ENCODE measurements at places on chromosomes 11 and 22.

DNA sequence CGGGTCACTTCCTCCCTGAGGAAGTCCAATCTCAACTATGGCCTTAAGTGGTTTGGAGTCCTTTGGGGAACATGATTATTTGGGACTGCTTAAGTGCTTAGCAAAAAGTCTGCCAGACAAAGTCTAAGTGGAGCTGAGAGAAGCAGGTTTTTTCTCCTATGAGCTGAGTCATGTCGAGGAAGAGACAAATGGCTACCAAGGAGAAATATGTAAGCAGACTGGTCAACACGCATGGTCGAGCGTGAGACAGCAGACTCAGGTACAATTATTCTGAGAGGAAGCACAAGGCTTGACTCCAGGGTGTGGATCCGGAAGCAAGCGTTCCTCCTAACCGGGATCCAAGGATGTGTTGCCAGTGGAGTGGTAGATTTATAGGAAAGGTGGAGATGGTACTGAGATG lies 30.6 kb downstream of the UBASH3B start:
- DNase-seq, result no peak

- DNase-seq, result no peak
These were observed 8.1 kb downstream of the ATG13 start for GRCh38 chr11:46625406-46625805.

- no peak for DNase-seq
These were observed 2.9 kb upstream of the LMO1 start for GRCh38 chr11:8266246-8267241.

DNA sequence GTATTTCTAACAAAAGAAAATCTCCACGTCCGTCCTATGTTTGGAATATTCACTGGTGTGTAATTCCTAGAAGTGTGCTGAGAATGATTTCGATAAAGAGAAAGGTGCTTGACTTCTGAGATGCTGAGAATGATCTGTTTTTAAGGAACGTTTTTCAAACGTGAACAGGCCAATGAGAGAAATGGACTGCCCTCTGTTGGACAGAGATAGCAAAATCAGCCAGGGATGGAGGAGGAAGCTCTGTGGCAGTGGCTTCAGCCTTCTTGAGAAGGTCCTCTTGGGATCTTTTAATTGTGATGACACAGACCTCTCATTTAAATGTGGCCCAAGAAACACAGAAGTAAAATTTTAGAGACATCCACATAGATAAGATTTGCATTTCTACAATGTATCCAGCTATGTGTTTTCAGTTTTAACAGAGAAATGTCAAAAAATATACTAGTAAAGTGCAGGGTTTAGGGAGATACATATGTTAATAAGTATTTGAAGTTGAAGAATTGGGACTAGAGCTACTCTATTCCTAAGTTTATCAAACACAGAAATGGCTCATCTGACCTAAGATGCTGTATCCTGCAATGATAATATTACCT lies 84.0 kb upstream of the RCN1 start:
- DNase-seq, result peak; percentile 61

- DNase-seq, result no peak
These were observed 587.2 kb downstream of the BRD1 start for GRCh38 chr22:49240472-49240871.

- DNase-seq, result no peak
These were observed 64.4 kb downstream of the SGSM3 start for GRCh38 chr22:40434745-40435144.

GRCh38 chr22:36760786-36761185 lies 15.1 kb downstream of the IFT27 start:
- DNase-seq, result no peak

DNA sequence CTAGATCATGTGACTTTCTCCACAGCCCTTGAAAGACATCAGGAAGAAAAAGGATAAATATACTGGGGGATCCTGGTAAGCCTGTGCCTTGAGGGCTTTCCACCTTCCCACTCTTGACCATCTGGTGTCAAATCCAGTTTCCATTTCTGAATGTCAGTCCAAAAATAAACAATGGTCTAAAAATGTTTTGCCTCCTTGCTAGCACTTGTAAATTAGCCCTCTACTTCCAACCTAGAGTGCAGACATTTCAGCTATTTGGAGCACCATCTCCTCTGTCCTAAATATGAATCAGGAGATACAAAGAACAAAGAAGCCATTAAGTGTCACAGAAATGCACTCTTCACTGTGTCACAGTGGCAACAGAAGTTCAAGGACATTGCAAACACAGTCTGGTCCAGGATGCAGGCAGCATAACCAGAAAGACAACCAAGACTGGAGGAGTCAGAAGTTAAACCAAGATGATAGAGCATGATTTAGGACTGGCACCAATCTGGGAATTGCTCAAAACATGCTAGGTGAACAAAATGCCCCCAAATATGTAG lies 88.1 kb downstream of the CCDC34 start:
- no peak for DNase-seq

DNA sequence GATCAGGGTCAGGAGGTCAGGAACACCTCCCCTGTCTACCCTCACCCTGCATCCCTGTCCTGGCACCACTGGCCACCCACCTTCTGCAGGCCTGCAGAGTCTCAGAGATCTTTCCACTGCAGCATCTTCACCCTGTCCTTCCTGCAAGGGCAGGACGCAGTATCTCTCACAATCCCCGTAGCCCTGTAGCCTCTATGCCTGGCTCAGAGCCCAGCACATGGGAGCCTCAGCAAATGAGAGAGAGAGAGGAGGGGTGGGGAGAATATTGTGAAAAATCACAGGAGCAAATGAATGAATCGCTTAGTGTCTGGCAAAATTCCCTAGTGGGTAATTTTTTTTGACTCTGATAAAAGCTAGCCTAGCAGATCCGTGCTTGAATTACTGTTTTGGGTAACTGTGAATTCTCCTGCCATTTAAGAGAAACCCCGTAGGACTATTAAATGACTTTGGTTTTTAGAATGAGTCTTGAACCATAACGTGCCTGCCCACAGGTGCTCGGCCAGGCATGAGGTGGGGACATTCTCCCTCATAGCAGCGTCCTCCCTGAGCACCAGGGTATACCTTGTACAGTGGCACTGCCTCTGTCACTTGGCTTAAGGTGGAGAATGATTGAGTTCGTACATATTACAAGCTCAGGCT lies 91.5 kb downstream of the MORC2 start:
- peak; percentile 78 for DNase-seq

GRCh38 chr22:49850021-49850911 lies 3.4 kb upstream of the ZBED4 start:
- DNase-seq, result no peak

DNA sequence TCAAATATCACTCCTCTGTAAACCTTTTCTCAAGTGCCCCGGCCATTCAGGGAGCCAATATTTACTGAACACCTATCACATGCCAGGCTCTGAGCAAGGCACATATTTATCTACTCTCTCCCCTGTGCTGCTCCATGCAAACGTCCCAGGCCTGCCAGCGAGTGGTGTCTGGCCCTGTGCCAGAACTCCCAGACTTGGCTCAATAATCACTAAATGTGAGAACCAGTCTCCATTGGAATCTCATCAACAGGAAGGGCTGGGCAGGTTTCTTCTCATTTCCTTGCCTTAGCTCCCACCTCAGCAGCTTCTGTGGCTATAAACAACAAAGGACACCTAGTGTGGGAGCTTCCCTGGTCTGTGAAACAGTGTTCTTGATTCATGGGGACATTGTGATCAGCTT lies 21.7 kb downstream of the RASSF10 start:
- DNase-seq, result no peak

DNA sequence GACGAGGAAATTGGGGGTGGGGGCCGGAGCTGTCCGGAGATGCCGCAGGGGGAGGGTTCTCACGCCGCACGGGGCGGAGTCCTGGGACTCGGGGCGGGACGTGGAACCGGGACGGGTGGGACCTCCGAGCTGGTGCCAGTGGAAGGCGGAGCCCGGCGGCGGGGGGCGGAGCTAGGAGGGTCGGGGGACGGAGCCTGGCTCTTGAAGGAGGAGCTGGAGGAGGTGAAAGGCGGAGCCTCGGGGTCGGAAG lies 271 bp downstream of the FKBP2 start:
- peak; percentile 99 for DNase-seq

DNA sequence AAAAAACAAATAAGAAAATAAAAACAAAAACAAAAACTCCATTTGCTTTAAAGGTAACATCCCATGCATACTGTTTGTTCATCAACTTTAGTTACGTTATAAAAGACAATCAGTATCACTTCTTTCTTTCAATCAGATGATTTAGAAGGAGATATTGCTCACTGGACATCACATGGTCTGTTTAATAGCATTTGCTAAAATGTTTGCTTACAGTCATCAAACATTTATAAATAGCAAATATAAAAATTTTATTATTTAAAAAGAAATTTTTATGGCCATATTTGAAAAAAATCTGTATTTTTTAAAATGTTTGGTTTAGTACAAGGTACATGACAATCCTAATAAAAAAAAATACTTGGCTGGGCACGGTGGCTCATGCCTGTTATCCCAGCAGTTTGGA lies 22.6 kb downstream of the MMP26 start:
- no peak for DNase-seq

DNA sequence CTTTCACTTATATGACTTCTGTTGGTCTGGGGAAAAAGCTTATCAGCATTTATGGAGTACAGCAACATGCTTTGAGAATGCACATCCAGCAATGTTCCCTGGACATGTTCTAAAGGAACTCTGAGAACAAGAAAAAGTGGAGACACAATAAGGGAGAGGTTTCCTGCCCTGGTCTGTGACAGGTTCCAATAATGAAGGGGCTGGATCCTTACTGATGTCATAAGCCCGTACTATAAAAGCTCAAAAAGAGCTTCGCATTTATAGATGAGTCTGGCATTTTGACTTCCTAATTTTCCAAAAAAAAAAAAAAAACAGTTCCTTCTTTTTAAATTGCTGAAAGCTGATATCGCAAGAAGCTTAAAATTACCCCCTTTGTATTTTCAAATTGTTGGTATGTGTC lies 129.1 kb downstream of the MPPED2 start:
- no peak for DNase-seq

- no peak for DNase-seq
These were observed 46.1 kb downstream of the SMIM38 start for GRCh38 chr11:69201764-69202370.

GRCh38 chr11:23948851-23949250 lies 548.0 kb upstream of the LUZP2 start:
- no peak for DNase-seq

DNA sequence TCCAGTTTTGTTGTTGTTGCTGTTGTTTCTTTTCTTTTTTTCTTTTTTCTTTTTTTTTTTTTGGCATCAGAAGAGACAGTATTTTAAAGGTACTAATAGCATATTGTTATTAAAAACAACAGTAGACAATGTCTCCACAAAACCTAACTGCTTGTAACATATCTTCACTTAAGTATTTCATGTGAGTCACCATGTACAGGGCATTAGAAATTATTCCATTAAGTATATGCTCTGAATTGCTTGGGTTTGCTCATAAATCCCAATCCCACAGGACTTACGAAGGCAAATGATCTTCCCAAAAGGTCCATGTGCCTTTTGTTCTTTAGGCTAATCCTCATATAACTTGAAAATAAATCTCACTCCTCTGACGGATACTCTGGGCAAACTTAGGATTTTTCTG lies 35.9 kb downstream of the MAP6 start:
- DNase-seq, result no peak

- no peak for DNase-seq
These were observed 266.7 kb downstream of the TMEM135 start for GRCh38 chr11:87304412-87304811.

DNA sequence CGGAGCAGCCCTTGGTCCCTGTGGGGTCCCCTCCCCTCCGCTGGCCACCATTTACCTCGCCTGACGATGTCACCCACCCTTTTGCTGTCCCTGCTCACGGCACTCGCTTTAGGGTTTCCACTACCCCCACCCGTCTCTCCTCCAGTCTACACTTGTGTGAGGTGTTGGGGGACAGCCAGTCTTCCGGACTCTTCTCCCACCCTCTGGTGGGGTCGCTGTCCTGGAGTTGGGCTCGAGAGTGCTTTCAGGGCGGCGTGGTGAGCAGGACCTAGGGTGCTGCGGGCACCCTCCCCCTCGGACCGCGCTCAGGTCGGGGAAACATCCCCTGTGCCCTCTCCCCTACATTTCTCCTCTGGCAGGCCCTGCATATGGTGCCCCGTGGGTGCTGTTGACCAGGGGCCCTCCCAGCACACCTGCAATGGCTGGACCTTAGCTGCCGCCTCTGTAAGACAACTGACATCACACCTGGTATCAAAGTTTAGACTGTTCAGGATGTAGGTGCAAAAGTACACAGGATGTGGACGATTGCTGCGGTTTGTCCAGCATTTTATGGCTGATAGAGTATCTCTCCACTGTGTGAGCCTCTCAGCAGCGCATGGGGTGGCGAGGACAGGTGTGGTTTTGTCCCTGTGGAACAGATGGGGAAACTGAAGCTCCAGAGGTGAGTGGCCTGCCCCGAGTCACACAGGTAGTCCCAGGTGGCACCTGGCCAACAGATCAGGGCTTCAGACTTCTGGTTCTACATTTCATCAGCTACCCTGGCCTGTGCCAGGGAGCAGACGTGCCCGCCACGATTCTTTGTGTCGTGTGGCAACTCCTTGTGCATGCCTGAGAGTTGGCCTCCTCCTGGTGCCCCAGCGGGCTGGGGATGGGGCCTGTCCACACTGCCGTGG lies 1.2 kb downstream of the GRK2 start:
- no peak for DNase-seq

DNA sequence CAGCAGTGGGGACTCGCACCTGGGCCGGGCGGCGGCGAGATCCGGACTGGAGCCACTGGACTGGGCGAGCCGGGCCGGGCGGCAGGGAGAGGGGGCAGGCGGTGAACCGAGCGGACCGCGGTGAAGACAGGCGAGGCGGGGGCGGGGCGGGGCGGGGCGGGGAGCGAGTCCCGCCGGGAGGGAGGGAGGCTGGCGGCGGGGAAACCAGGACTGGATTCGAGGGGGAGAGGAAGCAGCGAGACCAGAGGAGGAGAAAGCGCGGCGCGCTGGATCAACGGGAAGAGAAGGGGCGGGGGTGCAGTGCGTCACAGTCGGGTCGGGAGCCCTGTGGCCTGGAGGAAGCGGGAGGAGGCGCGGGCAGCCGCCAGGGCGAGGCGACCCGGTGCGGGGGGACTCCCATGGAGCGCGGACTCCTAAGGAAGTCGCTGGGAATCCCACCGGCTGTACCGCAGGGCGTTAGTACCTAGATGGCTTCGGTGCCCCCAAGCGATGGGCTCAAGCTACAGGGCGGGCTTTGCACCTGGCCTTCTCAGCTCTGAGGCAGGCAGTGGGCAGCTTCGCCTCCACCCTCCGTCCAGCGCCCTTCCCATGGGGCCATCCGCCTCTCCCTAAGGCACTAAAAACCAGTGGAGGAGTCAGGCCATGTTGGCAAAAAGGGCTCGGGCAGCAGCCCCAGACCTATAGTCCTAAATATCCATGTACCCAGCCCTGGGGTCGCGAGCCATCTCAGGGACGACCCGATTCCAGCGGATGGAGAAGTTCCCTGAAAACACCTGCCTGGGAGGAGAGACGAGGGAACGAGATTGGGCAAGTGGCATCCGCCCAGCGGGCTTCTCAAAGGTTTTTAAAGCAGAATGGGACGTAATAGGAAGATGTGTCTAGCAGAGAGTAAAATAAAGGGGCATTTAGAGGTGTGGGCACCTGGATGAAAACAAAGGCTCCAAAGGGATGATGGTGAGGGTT lies at the start of gene TMEM121B:
TMEM121B (minus strand) TSS at position 128 of the 963 bp plus-strand sequence. CDS start 233 bp downstream, outside the sequence.
- DNase-seq, result peak; percentile 46

DNA sequence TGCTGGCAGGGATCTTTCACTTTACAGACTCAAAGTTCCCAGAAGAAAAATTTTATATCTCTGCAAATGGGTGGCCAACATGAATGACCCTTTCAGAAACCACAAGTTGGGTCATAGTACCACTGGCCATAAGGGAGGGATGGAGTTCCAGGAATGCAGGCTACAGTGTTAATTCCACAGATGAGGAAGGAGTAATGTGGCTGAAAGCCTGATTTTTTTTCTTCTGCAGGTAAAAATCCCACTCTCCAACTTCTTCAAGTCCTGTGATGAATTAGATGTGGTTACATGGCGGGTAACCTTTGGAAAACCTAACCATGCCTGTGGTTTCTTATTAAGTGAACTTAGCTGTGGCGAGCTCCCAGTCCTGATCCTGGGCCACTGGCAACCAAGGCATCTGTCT lies 103.2 kb downstream of the SLC1A2 start:
- DNase-seq, result no peak
